ENCODE measurements at places on chromosomes 5 and 9.

DNA sequence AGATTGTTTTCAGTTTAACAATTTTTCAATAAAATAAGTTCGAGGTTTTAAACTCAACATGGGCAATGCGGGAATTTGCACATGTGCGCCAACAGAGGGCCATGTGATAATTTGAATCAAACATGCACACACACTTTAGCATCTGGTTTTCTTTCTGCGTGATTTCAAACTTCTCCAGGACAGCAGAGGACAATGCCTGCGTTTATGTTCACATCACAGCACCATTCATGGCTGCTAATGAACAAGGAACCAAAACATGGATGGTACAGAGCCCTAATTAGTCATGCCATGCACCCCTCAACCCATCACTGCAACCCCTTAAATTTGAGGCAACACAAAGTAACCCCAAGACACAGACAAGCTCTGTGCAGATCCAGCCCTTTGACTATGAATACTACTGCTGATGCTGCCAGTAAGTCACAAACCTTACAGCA is 2.8 kb downstream of the SHC3 start:
- no peak for DNase-seq

DNA sequence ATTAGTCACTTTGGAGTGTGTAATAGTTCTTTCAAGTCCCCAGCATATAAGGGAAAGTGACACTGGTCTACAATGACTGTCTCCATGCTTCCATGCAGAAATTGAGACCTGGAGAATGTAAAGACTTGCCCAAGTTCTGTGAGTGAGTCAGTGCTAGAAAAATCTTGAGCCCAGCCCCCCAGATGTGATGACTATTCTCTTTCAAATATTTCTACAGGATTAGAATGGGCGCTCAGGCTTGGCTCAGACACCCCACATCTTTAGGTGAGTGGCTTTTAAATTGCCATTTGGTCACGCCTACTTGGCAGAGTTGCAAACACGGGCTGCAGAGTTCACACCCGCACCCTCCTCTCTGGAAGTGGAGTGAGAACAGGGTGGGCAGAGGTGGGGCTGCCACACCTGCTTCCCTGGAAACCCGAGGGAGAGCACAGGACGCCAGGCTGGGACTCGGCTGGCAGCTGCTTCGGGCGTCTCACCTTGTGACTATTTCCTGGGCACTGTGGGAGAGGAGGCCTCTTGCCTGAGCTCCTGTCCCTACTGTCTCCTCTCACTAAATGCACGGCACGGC is 37.6 kb downstream of the ROPN1L start:
- no peak for DNase-seq

GRCh38 chr5:149325894-149326293 is 19.4 kb upstream of the GRPEL2 start:
- DNase-seq = no peak

- no peak for DNase-seq
These were observed 369.9 kb downstream of the EFNA5 start for GRCh38 chr5:107300721-107301327.
